GM12864 (cell line): ENCODE measurements at places on chromosomes 16 and 17.

DNA sequence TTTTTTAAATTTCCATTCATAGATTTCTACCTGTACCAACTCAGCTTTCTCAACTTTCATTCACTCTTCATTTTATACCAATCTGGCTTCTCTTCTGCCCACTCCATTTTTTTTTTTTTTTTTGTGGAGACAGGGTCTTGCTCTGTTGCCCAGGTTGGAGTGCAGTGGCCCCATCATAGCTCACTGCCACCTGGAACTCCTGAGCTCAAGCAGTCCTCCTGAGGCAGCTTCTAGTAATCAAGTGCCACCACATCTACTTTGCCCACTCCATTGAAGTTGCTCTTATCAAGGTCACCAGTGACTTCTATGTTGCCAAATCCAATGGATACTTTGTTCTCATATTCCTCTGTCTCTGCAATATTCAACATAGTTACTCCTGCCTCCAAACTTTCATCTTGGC, 1.7 kb downstream of the SUPT6H start:
- DNase-seq: no peak

- no peak for DNase-seq
Observed at GRCh38 chr16:48501516-48502377, 108.2 kb downstream of the N4BP1 start.

DNA sequence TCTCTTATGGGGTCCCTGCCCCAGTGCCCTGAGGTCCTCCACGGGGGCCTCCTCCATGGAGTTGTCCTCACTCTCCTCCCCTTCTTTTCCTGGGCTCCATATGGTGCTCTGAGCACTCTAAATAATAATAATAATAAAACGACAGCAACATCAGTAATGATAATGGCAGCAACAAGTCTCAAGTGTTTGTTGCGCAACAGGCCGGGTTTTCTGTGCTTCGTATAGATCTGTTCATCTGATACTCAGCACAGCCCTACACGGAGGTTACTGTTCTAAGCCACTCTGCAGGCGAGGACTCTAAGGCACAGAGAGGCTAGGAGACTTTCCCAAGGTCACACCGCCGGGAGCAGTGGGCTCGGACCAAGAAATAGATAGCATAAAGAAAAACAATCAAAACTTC, 13.7 kb downstream of the CIBAR2 start:
- DNase-seq: no peak

GRCh38 chr17:80694992-80695912, 150.6 kb downstream of the RPTOR start:
- DNase-seq: no peak

- no peak for DNase-seq
Observed at GRCh38 chr17:83180996-83181481, 101.6 kb downstream of the METRNL start.

- DNase-seq: no peak
Observed at GRCh38 chr16:55294129-55294528, 29.9 kb upstream of the IRX6 start.

DNA sequence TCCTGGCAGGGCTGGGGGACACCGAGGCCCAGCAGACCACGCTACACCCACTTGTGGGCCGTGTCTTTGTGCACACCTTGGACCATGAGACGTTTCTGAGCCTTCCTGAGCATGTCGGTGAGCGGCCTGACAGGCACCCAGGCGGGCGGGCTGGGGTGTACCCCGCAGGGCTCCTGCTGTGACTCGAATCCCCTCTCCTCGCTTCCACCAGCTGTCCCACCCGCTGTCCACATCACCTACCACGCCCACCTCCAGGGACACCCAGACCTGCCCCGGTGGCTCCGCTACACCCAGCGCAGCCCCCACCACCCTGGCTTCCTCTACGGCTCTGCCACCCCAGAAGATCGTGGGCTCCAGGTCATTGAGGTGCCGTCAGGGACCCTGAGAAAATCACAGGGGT, 1.6 kb downstream of the SGCA start:
- no peak for DNase-seq
